ENCODE measurements at places on chromosomes 2 and 18. TPM values are rescaled to one million over a fixed set of nuclear protein-coding genes. Genes with fewer than 3 reads are reported as not detected.

The TEKT4 gene
- not detected for polyA plus RNA-seq

The IL1RL2 gene
- polyA plus RNA-seq = not detected

The SESTD1 gene
- 52.0 TPM for polyA plus RNA-seq

The GCA gene
- 17.9 TPM for polyA plus RNA-seq

The ZNF892 gene
- polyA plus RNA-seq = 0.67 TPM

The ASB18 gene
- not detected for polyA plus RNA-seq

The APCDD1 gene
- polyA plus RNA-seq = 0.79 TPM

The ADGRF3 gene
- polyA plus RNA-seq = 1.5 TPM

The AQP12A gene
- not detected for polyA plus RNA-seq

The FTCDNL1 gene
- 0.55 TPM for polyA plus RNA-seq

Measured in B cell (primary cell).